Naive thymus-derived CD8-positive, alpha-beta T cell (primary cell): ENCODE measurements at places on chromosomes 6 and 20. TPM values are rescaled to one million over a fixed set of nuclear protein-coding genes. Genes with fewer than 3 reads are reported as not detected.
A peak's percentile ranks its signal among the peaks of the same experiment; 100 is the strongest.

BMP5 gene
- polyA plus RNA-seq, result not detected

DDX27 gene
- polyA plus RNA-seq, result 28.4 TPM

ENPP5 gene
- polyA plus RNA-seq, result 1.6 TPM

GRCh38 chr20:39004508-39004907 lies 42.4 kb downstream of the DHX35 start:
- DNase-seq, result no peak
- peaks cover 24% of the 10 kb centered on the region for H3K4me1 ChIP-seq
- peak overlapping the region; percentile 11 for H3K4me3 ChIP-seq
- no peaks in the 10 kb centered on the region for H3K27me3 ChIP-seq

- no peak overlapping the region for H3K27ac ChIP-seq
- H3K4me3 ChIP-seq, result no peak overlapping the region
- peaks cover 6% of the 10 kb centered on the region for H3K27me3 ChIP-seq
Observed at GRCh38 chr6:39891976-39892375, 42.3 kb downstream of the MOCS1 start.

GRCh38 chr6:142945446-142946180 lies 637 bp upstream of the HIVEP2 start:
- H3K36me3 ChIP-seq, result peaks cover 2% of the 10 kb centered on the region
- H3K27me3 ChIP-seq, result no peaks in the 10 kb centered on the region
- H3K4me3 ChIP-seq, result peak overlapping the region; percentile 94
- peak overlapping the region; percentile 97 for H3K27ac ChIP-seq
- peaks cover 52% of the 10 kb centered on the region for H3K4me1 ChIP-seq
- DNase-seq, result peak; percentile 77

- no peak for DNase-seq
- H3K4me1 ChIP-seq, result no peaks in the 10 kb centered on the region
- H3K36me3 ChIP-seq, result peaks cover 61% of the 10 kb centered on the region
- no peaks in the 10 kb centered on the region for H3K27me3 ChIP-seq
- H3K4me3 ChIP-seq, result no peak overlapping the region
- H3K27ac ChIP-seq, result no peak overlapping the region
Observed at GRCh38 chr20:3629893-3630292, 33.3 kb downstream of the GFRA4 start.
